Inflammatory macrophage treated with lipopolysaccharide for 4 hours (primary cell): ENCODE measurements at places on chromosomes 12 and 14.

DNA sequence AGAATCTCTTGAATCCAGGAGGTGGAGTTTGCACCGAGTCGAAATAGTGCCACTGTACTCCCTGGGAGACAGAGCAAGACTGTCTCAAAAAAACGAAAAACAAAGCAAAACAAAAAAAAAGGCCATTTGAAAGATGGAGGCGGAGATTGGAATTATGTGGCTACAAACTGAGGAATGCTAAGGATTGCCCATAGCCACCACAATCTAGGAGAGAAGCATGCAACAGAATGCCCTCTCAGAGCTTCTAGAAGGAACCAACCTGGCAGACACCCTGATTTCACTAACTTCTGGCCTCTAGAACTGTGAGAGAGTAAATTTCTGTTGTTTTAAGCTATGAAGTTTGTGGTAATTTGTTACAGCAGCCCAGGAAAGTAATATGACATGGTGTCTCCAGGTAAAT lies 50.1 kb upstream of the LIMA1 start:
- DNase-seq, result no peak

- no peak for DNase-seq
Measured at GRCh38 chr14:90426031-90426540, 29.3 kb downstream of the CALM1 start.

GRCh38 chr14:91233936-91234790 lies 10.3 kb downstream of the GPR68 start:
- DNase-seq, result no peak

- DNase-seq, result peak; percentile 52
Measured at GRCh38 chr14:69648480-69649451, 37.4 kb downstream of the SUSD6 start.

DNA sequence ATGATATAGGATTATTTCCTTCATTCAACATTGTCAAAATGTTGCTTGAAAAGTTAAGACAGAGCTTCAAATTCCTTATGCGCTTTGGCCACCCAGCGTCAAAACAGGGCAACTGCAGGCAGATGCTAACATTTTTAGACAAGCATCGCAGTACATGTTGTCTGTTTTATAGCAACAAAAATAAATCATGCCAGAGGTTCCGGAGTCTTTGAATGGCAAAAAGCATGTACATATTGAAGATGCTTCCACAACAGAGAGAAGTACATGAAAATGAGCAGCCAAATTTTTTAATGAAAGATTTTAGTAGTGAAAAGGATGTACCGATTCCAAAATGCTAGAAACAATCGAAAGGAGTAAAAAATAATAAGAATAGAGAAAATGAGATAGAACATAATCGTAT lies 49.8 kb upstream of the USP15 start:
- peak; percentile 69 for DNase-seq

GRCh38 chr12:111605911-111606766 lies 7.0 kb upstream of the ATXN2 start:
- peak; percentile 2 for DNase-seq

GRCh38 chr12:22407397-22407796 lies 72.9 kb upstream of the ST8SIA1 start:
- DNase-seq, result no peak

- no peak for DNase-seq
Measured at GRCh38 chr12:6614513-6615172, 7.5 kb upstream of the CHD4 start.
